ENCODE measurements at places on chromosomes 12 and 14.

- DNase-seq, result no peak
Measured at GRCh38 chr12:1439687-1440086, 154.7 kb downstream of the FBXL14 start.

DNA sequence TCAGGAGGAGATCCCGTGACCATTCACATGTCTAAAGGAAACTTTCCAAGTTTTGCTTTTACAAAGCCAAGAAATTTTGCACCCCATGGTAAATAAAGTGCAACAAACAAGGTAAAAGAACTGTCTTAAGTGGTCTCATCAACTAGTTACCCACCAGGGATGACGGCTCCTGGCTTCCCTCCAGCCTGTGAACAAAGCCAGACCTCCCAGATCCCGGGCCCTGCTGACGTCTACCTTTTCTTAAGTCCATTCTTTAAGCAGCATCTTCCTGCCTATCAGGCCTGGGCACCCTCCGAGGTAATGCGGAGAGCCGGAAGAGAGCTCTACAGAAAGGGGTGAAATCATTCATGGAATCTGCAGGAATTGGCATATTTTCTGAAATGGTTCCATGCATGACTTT, 58.0 kb upstream of the DAAM1 start:
- DNase-seq, result no peak

DNA sequence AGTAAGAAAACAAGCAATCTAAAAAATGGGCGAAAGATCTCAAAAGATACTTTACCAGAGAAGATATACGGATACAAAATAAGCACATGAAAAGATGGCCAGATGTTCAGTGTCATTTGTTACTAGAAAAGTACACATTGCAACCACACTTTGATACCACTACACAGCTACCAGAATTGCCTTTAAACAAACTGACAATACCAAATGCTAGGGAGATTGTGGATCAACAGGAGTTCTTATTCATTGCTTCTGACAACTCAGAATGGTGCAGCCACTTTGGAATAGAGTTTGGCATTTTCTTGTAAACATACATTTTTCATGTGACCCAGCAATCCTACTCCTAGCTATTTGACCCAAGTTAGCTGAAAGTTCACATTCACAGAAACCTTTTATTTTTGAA, 136.3 kb downstream of the FUT8 start:
- no peak for DNase-seq

GRCh38 chr12:24565300-24565699, 383.6 kb downstream of the BCAT1 start:
- DNase-seq, result no peak
